ENCODE measurements at places on chromosomes 11 and 22.

- DNase-seq = no peak
These were observed 10.2 kb downstream of the DKK3 start for GRCh38 chr11:11998091-11998781.

GRCh38 chr22:30628491-30628890, 7.1 kb upstream of the SLC35E4 start:
- no peak for DNase-seq

DNA sequence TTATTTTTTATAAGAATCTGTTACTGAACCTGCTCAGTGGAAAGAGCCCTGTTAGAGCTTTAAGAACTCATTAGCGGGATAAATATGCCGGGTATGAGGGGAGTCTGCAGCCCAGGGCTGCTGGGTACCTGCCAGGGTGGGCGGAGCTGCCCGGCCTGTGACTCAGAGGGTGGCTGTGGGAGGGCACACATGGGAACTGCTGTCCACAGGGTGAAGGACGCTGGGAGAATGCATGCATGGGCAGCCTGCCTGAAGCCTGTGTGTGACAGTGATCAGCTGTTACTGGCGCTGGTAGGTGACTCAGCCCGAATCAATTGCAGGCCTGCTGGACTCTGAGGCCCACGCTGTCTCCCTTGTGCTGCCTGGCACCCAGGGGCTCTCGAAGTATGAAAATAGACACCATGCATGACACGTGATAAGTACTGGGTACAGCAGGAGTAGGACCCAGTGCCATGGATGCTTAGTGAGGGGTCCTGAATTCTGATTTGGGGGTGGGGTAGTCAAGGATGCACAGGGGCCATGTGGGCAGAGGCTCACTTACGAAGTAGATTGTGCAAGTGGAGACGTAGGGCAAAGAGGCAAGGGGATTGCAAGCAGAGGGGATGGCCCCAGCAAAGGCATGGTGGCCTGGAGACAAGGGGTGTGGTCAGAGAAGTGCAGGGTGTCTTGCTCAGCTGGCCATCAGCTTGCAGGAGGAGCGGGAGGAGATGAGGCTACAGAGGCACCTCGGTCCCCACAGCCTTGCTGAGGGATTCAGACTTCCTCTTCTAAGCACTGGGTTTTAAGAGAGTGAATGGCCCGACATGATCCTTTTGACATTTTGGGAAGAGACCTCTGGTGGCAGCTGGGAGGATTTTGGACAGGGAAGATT, 36.5 kb downstream of the GRIK4 start:
- DNase-seq = no peak

DNA sequence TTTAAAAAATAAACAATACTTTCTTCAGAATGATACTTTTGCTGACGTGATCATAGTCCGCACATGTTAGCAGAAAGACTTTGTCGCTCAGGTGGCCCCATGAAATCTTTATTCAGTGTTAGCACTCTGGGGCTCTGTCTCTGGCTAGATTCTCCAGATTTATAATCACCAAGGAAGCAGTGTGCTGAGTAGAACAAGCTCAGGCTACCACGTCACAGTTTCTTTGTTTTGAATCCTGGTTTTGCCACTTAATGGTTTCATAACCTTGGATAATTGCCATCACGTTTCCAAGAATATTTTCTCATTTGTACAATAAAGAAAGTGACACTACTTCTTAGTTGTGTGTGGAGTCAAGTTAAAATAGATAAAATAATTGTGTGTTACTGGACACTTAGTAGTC, 3.9 kb upstream of the MUC15 start:
- no peak for DNase-seq

- DNase-seq = no peak
These were observed 16.4 kb upstream of the FGF4 start for GRCh38 chr11:69791276-69792180.

- DNase-seq = no peak
These were observed 98.9 kb upstream of the ISX start for GRCh38 chr22:34966980-34967565.

Data from H1 (cell line).